WERI-Rb-1 (cell line): ENCODE measurements at places on chromosomes 11 and 22.

- DNase-seq = no peak
These were observed 101.6 kb upstream of the PARVA start for GRCh38 chr11:12275818-12276217.

DNA sequence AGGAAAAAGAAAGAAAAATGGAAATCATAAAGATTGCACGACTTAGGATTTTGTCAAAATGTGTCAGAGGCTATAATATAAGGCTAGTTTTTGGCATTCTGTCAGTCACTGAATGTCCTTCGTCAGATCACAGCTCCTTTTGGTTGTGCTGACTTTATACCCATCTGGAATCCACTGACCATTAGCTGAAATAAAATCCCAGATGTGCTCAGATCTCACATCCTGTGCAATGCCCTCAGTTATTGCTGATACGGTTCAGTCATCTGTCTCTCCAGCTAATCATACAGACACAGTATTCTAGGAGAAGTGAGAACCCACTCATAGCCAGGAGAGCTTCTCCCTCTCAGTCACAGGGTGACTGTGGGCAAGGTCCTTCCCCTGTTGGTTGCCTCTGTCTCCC, 11.5 kb downstream of the CD44 start:
- no peak for DNase-seq

DNA sequence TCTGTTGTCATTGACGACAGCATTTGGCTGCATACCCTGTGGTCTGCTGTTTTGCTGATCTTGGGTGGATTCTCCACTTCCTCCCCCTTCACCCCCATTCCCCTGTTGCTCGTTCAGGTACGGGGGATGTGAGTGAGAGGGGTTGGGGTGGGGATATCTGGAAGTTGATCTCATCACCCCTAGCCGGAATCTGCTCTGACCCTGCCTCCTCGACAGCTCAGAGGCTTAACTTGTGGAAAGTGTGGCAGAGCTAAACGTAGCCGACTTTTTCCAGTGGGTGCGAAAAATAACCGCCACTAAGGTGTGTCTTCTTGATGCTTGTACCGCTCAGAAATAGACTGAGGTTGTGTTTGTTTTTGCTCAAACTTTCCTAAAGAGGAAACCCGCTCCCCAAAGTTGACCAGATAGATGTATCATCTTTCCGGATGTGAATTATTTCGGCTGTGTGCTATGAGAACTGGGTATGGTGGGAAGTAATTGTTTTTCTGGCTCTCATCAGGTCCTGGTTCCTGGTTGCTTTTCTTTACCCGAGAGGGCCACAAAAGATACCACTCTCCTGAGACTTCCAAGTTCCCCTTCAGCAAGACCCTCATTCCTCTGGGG, 6.6 kb downstream of the ZBTB16 start:
- DNase-seq = no peak

- DNase-seq = no peak
These were observed 1.8 kb upstream of the AP2A2 start for GRCh38 chr11:923691-924405.

- no peak for DNase-seq
These were observed 30.9 kb downstream of the ZFTA start for GRCh38 chr11:63737718-63738117.

GRCh38 chr22:39439170-39439569, 17.6 kb upstream of the MGAT3 start:
- no peak for DNase-seq

GRCh38 chr11:33476945-33477606, 219.9 kb downstream of the HIPK3 start:
- DNase-seq = no peak

DNA sequence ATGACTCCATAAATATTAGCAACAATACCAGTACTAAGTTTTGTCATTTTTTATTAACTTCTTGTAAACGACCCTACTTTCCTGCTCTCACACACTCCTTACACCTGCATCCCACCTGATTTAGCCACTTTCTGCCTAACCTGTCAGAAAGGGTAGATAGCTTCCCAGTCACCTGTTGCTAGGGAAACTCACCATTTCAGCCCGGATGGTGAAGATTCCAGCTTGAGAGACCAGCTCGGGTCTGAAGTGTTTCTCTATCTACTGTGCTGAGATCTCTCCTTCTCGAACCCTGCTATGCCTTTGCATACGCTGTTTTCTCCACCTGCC, at the start of gene PARVG:
PARVG (plus strand) TSS at position 220 of the 327 bp plus-strand sequence. CDS start 2,405 bp downstream, outside the sequence.
- DNase-seq = no peak

DNA sequence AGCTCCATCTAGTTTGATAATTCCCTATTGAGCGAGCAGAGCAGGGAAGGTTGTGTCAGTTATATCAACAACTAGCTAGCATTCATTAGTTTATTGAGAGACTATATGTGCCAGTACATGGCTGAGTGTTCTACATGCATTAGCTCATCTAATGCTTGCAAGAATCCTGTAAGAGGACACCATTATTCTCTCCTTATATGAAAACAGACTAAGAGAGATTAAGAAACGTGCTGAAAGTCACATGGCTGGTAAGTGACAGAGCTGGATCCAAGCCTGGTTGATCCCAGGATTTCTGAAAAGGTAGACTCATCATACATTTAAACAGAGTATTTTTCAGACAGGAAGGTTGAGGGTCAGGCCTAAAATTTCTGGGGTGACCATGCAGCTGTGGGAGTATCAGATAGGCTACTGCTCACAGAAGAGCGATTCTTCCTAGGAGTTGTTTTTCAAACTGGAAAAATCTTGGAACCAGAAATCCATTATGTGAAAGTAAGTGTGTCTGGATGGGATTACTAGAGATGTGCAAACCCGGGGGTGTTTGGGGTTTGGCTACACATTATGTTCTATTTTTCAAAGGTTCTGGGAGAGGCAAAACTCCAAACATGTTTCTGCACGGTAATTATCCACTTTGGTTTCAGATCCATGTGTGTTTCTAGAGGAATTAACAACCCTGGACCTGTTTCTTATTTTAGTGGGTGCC, 213.3 kb downstream of the FAM76B start:
- no peak for DNase-seq

DNA sequence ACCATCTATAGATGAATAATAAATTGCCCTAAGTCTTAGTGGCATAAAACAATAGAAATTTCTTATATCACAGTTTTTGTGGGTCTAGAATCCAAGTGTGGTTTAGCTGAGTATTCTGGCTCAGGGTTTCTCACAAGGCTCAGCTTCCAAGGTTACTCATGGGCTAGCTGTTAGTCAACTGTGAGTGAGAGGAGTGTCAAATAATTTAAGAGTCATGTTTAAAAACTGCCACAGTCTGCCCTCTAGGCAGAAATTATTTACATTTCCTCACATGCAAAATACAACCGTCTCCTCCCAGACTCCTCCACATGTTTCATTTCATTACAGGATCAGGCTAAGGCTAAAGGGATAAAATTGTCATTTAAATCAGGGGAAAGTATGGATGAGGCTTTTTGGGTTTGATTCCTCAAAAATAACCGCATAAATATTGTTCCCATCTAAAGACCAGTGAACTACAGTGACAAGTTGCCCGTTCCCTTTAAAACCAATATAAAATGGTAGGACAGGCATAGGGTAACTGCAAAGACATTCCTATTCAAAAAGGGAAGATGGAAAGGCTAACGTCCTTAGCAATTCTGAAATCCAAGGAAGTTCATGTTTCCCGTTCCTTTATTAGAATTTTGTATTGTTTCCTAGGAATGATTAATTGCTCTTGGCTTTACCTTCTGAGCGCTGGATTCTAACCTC, 324.3 kb downstream of the DYNC2H1 start:
- no peak for DNase-seq

GRCh38 chr11:20360650-20361049, 2.9 kb upstream of the HTATIP2 start:
- no peak for DNase-seq

GRCh38 chr22:44379817-44380755, 67.3 kb upstream of the SHISAL1 start:
- no peak for DNase-seq

- DNase-seq = no peak
These were observed 8.3 kb downstream of the CYB561A3 start for GRCh38 chr11:61353131-61354067.

GRCh38 chr22:48642550-48642949, 1185.1 kb downstream of the BRD1 start:
- DNase-seq = no peak

GRCh38 chr11:112837162-112837826, 123.9 kb upstream of the NCAM1 start:
- DNase-seq = peak; percentile 48

GRCh38 chr11:18221274-18221876, 15.2 kb downstream of the SAA4 start:
- DNase-seq = no peak

- no peak for DNase-seq
These were observed 563.4 kb upstream of the CCDC179 start for GRCh38 chr11:23423656-23424055.

DNA sequence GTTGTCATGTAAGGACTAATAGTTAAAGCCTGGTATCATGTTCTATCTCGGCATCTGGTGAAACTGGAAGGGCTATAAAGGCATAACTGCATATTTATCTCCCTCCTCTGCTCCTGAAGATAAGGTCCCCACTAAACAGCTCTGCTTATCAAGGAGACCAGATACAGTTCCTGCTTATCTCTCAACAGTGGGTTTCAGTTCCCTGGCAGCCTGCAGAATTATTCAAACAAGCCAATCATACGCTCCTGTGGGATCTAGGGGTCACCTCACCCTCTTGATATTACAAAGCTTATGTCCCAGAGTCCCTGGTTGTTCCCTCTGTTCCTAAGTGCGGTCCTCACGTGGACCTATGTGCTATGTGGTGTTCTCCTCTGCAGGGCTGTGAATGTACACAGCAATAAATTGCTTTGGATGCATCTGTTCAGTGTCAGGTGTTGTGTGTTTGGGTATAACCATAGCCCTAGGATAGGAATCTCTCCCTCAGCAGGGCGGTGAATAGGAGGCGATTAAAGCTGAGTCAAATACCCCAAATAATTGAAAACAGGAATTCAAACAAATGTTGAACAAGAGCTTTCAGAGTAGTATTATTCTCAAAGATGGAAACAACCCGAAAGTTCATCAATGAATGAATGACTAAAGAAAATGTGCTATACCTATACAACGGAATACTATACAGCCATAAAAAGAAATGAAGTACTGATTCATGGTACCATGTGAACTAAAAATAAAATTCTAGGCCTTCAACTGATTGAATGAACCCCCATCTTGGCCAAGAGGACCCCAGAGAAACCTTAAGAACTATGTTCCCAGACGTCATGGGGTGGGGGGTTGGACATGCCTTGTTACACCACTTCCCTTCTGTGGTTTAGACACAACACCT, 3.1 kb upstream of the OOSP4A start:
- DNase-seq = no peak

DNA sequence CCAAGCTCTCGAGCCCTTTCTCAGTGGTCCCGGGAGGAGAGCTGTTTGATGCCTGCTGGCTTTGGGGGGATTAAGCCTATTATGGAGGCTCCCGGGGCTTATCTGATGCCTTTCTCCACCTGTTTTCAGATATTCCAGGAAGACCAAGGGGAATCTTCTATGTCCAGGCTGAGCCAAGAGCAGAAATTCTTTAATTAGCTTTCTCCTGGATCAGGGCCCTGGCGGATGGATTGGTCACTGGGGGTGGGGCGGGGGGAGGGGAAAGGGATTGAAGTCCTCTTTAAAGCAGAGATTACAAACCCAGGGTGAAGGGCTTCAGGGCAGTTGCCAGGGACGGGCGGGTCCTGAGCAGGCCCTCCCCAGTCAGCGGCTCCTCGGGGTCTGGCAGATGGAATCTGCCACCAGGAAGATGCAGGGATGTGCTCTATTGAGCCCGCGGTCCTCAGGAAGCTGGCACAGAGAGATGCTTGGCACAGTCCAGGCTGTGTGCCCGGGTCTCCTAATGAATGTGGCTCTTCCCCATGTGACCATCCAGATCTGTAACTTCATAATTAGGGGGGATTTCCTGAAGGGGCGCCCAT, 33.6 kb downstream of the MACROD1 start:
- peak; percentile 83 for DNase-seq

- no peak for DNase-seq
These were observed 26.9 kb upstream of the DEUP1 start for GRCh38 chr11:93303689-93304088.

GRCh38 chr11:6402061-6402470, 11.8 kb downstream of the SMPD1 start:
- no peak for DNase-seq

DNA sequence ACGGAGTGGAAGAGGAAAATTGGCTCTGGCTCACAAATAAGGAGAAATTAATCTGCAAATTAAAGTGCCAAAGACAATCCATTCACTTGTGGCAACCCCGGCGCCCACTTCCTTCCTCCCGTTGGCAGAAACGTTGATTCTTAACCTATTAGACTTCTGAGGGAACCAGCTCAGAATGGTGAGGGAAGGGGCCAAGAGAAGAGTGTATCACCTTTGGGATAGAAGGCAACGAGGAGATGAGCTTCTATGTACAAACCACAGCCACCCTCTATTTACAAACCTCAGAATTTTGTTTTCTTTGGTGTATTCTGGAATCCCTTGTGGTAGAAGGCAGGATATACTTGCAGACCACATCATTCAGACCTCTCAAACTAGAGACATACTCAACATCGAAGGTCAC, 1.1 kb downstream of the MB start:
- DNase-seq = no peak

DNA sequence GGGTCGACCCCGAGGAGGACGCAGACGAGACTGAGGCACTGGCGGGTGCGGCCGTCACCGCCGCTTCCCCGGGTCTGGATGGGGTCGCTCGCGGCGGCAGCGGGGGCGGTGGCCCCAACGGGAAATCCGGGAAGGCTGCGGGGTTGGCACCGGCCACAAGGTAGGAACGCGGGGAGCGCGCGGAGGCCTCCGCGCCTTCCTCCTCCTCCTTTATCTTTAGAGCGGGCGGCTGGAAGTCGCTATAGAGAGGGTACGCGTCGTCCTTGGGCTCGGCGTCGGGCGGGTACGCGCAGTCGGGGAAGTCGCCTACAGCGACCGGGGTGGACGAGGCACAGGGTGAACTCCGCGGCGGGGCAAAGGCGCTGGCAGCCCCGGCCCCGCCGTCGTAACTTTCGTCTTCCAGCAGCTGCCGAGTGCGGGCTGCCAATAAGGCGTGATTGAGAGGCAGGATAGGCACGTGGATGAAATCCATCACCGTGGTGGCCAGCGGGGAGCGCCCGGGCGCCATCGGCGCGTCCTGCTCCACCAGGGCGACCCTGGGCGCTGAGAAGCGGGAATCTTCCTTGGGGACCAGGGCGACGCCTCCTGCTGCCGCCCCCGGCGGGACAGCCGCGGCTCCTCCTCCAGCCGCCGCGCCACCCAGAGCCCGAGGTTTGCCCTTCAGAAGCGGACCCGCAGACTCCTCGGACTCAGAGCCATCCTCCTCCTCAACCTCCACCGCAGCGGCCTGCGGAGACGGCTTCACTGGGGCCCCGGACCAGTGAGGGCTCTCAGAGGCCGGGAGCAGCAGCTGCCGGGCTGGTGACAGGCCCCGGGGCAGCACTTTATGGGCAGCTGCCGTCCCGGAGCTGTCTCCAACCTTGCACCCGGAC, 1.7 kb downstream of the PGR start:
- DNase-seq = peak; percentile 23

- DNase-seq = no peak
These were observed 227.6 kb downstream of the MN1 start for GRCh38 chr22:27574002-27574366.

DNA sequence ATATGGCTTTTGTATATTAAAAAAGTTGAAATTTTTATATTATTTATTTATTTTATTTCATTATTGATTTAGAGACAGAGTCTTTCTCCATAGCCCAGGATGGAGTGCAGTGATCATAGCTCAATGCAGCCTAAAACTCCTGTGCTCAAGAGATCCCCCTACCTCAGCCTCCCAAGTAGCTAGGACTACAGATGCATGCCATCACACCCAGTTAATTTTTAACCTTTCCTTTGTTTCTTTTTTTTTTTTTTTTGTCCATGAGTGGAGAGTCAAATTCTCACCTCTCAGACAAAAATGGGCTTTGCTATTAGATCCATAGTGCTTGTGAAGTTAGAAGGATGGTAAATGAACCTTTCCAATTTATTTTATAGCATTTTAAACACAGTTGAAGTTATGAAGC, 182.5 kb downstream of the SOX6 start:
- DNase-seq = no peak
